D341Med (cell line): ENCODE measurements at places on chromosomes 3 and 15.

GRCh38 chr15:39461536-39462130, 119.2 kb upstream of the THBS1 start:
- DNase-seq: no peak

DNA sequence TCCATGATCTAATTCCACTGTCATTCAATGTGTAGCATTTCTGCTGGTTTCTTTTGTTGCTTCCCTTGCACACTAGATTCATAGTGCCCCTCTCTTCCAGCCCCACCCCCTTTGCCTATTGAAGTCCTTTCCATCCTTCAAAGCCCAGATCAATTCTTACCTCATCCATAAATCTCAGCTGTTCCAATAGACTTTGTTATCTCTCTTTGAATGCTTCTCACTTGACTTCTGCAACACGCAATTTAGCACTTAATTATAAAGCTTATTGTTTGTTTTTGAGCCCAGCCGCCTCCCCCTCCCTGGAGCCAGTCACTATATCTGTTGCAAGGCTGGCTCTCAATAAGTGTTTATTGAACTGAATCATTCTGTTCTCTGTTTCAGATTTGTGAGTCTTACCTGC, 174.6 kb upstream of the TBL1XR1 start:
- no peak for DNase-seq

GRCh38 chr15:60679256-60679655, 200.3 kb upstream of the ICE2 start:
- DNase-seq: no peak

GRCh38 chr3:86104154-86104553, 886.8 kb downstream of the VGLL3 start:
- no peak for DNase-seq

DNA sequence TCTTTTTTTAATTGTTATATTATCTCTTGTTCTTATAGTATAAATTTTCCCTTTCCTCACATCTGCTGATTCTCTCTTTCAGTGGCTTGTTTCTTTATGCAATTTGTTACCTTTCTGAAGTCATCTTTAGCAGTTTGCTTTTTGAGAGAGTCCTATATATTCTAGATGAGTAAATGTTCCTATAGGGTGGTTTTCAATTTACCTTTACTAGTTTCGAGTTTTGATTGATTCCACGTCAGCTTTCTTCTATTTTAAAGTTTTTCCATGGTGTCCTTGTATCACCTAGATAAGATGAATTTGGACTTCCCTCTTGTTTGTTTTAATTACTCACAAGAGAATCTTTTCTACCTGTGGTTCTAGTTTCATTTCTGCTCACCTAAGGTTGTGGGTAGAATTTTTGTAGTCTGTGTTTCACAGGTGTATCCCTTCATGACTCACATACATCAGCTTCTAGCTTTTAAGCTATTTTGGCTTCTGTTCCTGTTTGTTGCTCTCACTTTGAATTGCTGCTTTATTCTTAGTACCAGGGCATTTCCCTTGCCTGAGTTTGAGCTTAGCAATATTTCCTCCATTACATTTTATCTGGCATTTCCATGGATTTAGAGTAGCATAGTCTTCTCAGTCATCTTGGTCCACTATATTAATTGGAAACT, 6.4 kb downstream of the TEX9 start:
- no peak for DNase-seq

GRCh38 chr15:78090422-78091063, 1.8 kb upstream of the SH2D7 start:
- DNase-seq: no peak

DNA sequence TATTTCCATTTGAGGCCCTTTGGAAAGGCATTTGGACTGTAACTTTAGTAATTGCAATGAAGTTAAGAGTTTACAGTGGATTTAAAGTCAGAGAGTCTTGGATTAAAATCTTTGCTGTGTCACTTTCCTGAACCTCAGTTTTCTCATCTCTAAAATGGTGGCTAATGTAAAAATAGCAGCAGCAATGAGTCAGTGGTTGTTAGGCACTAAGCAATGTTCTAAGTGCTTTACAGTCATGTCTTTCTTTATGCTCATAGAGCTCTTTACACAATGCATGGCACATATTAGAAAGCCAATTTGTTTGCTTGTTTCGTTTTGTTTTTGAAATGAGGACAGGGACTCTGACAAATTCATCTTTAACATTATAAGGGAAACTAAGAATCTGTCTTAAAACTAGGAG, 222.7 kb upstream of the DNAJC19 start:
- DNase-seq: no peak

DNA sequence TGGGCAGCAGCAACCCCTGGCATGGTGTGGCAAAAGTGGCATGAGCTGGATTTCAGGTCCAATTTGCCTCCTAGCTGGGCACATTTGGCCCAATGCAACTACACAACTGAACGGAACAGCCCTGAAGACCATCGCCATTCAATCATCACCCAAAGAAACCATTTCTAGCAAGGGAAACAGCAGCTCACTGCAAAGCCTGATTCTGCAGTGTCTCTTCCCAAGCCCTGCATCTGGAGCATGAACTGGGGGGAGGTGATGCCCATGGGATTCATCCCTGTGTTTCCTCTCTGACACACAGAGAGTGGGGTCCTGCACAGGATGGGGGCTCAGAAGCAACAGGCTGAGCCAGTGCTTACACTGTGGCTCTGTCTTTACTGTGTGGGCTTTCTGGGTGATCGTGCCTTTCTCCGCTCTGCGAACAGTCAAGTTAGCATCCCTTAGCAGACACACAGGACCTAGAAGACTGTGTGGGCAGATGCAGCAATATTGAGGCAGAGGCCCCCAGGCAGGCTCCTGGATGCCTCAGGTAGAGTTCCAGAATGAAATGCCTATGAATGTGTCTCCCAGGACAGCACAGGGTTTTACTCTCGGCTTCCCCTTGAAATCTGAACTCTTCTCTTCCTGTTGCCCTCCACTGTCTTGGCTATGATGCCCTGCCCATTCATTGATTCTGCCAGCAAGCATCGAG, 91.1 kb upstream of the ALDH1A3 start:
- DNase-seq: peak; percentile 3

DNA sequence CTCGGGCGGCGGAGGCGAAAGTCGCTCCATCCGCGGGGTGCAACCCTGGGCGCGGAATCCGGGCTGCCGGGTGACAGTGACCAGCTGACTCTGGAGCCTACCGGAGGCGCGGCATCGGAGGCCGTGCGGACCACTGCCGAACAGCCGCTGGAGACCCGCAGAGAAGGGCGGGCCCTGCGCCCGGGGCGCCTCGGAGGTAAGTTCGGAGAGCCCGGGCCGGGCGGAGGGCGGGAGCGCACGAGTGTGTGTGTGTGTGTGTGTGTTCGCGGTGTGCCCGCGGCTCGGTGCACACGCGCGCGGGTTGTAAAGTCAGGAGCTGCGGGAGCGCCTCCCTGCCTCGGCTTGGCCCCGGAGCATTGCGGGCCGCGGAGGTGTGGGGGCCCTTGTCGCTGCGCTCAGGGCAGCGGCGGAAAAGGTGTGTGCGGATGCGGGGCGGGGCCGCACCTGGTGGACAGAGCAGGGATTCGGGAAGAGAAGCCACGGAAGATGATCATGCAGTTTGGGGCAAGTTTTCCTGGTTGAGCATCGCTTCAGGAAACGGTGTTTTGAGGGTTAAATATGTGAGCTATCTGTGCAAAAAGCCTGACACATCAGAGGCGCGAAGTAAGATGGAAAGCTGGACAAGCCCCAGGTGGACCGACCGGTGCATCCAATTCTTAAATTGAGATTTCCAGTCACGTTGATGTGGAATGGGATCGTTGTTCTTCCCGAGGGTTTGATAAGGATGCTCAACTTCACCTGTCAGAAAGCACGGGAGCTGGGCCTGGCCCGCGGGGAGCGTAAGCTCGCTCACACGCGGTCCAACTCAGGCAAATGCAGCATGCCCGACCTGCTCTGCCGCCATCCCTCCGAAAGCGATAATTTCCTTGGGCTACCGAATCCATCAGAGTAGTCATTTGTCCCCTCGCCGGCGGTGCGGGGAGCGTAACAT, 474 bp downstream of the MINAR1 start:
- DNase-seq: no peak

GRCh38 chr15:55033574-55033973, 163.2 kb downstream of the RSL24D1 start:
- DNase-seq: no peak

GRCh38 chr15:39242345-39242744, 338.5 kb upstream of the THBS1 start:
- DNase-seq: no peak

DNA sequence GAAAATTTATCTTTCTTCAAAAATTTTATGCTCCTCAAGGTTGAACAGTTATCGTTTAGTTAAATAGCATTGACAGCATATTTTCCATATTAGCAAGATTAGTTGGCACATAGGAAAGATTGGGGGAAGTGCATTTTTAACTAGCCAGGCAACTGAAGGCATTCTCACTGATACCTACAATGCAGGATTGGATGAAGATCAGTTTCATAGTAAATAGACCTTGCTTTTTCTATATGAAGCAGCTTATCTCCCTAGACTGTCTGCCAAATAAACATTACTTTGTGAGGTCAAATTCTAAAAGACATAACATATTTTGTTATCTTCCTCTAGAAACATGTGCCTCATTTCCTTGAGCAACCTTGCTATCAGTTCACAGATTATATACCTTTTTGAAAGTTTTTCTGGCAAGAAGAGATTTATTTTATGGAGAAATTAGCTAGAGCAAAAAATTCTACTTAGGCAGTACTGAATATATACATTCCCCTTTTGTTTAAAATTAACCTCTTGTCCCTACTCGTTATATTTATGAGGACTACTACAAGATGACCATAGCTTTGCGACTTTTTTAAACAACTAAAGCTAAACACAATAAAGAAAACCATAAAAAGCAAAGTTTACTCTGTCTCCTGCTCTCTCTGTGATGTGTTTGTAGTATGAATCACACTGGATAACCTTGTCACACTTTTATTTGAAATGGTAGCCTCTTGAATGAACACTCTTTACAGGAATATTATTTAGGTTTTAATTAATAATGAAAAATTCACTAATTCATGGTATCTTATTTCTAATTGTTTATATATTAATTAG, 654.9 kb upstream of the TBL1XR1 start:
- DNase-seq: no peak

DNA sequence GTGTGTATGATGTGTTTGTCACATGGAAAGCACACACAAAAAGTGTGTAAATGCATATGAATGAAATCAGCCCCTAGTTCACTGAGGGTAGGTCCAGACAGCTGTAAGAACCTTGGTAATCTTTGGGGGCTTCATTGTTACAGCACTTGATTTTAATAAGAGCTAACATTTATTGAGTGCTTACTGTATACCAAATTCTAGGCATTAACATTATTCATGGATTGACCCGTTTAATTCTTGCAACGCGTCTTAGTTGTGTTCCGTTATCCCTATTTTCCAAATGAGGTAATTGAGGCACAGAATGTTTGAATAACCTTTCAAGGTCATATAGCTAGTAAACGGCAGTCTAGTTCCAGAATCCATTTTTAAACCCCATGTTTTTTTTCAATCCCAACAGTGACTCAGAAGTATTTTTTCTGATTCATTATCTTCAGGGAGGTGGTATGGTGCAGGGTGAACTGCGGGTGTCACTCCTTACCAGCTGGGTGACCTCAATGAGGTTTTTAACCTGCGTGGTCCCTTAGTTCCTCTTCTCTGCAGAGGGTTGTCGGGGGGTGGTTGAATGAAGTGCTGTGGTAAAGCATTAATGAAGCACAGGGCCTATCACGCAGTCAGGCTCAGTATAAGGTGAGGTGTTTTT, 14.2 kb downstream of the RAB8B start:
- DNase-seq: no peak

DNA sequence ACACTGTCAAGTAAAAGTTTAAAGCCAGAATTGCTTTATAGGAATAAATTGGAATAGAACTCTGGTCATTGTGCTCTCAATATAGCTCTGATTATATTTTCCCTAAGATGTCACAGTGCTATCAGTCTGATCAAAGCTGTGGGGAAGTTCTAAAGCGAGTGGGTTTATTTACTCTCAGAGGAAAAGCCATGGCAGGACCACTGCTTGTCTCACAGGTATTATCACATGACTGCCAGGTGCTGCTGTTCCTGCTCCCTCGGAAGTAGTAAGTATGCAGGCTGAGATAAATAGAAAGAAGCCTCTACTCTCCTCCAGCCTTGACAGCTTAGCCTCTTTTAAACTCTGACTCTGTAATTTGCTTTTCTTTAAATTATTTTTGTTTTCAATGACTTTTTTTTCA, 49.1 kb upstream of the UTS2B start:
- no peak for DNase-seq

DNA sequence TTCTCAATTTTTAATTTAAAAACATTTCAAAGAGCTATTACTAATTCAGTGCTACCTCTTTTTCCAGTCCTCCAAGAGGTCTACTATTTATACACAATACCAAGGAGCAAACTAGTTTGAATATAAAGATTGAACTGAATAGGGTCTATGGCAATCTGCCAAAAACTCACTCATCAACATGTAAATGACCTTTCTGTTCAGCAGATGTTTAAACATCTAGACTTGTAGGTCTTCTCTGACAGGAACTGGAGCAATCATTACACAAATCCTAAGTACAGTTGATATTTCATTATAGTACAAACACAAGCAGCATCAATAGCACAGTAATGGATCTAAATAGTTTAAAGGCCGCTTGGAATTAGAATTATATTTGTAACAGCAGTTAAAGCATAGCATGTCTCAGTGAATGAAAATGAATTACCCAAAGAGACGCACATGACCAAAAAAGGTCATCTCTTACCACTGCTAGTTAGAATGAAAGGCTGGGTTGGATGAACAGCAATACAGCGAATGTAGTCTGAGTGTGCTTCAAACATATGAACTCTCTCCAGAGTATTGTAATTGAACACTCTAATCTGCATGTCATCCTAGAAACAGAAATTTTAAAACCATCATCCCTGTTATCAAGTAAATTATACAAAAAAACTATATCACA, 10.7 kb downstream of the COPB2 start:
- DNase-seq: no peak

GRCh38 chr3:54171509-54171908, 49.2 kb downstream of the CACNA2D3 start:
- DNase-seq: no peak

DNA sequence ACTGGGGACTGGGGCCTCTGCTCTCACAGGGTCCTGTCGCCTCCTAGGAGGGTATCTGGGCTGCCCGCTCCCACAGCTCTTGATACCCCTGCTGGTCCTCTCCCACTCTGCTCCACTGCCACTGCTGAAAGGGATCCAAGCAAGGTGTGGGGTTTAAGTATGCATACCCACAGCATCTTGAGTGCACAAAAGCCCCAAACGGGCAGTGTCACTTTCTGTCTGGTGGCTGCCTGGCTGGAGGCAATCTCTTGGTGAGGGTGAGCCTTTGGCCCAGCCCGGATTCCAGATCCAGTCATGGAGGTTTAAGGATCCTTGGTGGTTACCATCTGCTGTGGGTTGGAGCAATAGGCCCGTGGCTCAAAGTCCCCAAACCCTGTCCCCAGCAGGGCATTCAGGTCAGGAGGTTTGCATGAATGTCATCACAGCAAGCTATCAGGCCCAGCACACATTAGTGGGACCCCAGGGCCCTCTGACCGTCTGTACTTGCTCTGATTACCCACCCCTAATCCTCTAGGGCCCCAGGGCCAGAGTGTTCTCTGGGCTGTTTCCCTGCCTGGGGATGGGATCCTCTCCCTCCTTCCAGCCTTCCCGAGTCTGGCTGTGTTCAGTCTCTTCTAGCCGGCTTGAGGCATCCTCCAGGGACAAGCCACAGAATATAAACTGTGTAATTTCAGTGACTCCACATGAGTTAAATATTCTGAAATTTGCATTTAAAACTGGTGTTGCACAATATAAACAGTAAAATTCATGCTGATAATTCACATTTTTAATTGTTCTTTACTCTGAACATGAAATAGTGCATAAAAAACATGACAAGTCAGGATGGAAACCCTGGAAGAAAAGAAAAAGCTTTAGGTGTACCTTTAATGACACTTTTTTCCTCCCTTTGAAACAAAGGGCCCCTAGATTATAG, 4.9 kb upstream of the TJP1 start:
- DNase-seq: no peak
